Left ventricle myocardium superior (tissue), 1 donor: ENCODE measurements at places on chromosomes 1 and 21. TPM values are rescaled to one million over a fixed set of nuclear protein-coding genes. Genes with fewer than 3 reads are reported as not detected.

The HAX1 gene
- 181 TPM for total RNA-seq

The LCE2B gene
- not detected for total RNA-seq

The PRR9 gene
- total RNA-seq: not detected

The ZNF593OS gene
- total RNA-seq: not detected

The SMIM1 gene
- 15.3 TPM for total RNA-seq

The RNU1-3 gene
- 4,234 TPM for total RNA-seq

The MAP7D1 gene
- 385 TPM for total RNA-seq

The LCE1C gene
- total RNA-seq: not detected

The CFHR5 gene
- total RNA-seq: not detected

The FAM76A gene
- total RNA-seq: 12.3 TPM

The HFM1 gene
- 1.3 TPM for total RNA-seq

The OR10X1 gene
- total RNA-seq: not detected

The AGL gene
- total RNA-seq: 59.7 TPM

The NT5C1A gene
- total RNA-seq: 39.6 TPM

The AGMAT gene
- total RNA-seq: not detected

The CAMK2N1 gene
- 9.9 TPM for total RNA-seq

The SPATA45 gene
- total RNA-seq: not detected

The PM20D1 gene
- 1.6 TPM for total RNA-seq

The CADM3 gene
- total RNA-seq: 4.8 TPM

The PSMG1 gene
- total RNA-seq: 19.5 TPM

The CD1B gene
- total RNA-seq: not detected

The TNFSF4 gene
- total RNA-seq: 0.40 TPM

The TEDDM1 gene
- total RNA-seq: not detected

The RHD gene
- not detected for total RNA-seq

The MFAP2 gene
- total RNA-seq: 4.2 TPM

The INSRR gene
- 0.72 TPM for total RNA-seq
